ENCODE measurements at places on chromosomes 12 and 14.

GRCh38 chr14:94471045-94471444 lies 5.0 kb downstream of the SERPINA9 start:
- DNase-seq: no peak

DNA sequence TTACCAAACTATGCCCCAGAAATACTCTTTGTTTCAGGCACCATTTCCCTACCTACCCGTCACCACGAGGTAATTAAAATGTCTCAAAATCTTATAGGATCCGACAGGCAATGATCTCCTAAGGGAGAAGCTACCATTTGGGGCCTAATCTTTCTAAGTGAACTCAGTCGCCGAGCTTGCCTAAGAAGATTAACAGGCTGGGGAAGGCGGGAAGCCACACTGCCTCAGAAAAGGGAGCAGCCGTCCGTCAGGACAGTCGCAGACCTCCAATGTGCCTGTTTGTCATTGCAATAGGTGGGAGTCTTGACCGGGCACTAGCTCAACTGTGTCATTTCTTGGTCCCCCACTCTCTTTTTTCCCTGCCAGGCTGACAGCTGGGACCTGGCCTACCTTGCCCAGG lies 4.6 kb downstream of the TTC7B start:
- no peak for DNase-seq

- DNase-seq: no peak
Observed at GRCh38 chr14:24875203-24875838, 174.6 kb downstream of the STXBP6 start.

GRCh38 chr12:6295094-6295811 lies 15.2 kb upstream of the PLEKHG6 start:
- DNase-seq: no peak

DNA sequence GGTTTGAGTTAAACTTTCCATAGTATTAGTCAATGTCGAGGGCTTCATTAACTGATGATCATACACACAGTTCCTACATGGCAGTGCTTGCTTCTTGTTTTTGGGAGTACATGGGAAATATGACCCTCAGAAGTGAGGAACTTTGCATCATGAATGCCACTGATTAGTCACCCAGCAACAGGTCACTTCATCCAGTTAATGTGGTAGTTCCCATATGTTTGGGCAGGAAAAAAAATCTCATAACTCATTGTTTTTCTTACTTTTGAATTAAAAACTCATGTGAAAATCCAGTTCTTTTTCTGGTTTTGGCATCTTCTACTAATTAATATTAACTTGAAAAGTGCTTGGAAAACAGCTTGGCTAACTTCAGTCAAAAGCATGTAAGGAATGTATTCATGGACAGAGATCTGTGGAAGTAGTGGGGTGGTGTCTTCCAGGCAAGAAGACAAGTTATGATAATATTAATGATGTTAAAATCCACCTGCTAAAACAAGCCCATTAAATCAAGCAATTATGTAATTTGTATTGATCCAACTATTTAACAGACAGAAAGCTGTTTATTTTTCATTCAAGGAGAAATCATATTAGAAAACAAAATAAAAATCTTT lies 309.1 kb upstream of the NAV3 start:
- DNase-seq: no peak

- DNase-seq: no peak
Observed at GRCh38 chr14:54312166-54312801, 84.5 kb upstream of the CDKN3 start.

- no peak for DNase-seq
Observed at GRCh38 chr12:127024791-127025190, 1242.2 kb upstream of the TMEM132C start.

- peak; percentile 79 for DNase-seq
Observed at GRCh38 chr12:65169320-65170208, at the start of gene LEMD3. Gene LEMD3, plus strand, starts transcription at chr12:65169583. Its CDS starts 14 bp downstream, at chr12:65169597.

DNA sequence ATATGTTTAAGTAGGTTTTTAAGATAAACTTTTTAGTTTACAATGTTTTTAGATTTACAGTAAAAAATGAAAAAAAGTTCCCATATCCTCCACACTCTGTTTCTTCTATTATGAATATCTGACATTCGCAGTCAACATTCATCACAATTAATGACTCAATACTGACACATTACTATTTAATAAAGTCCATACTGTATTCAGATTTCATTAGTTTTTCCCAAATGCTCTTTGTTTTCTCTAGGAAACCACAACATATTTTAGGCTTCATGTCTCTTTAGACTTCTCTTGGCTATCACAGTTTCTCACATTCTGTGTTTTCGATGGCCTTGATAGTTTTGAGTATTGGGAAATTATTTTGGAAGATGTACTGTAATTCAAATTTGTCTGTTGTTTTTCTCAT lies 399.8 kb downstream of the SLC6A15 start:
- DNase-seq: no peak

DNA sequence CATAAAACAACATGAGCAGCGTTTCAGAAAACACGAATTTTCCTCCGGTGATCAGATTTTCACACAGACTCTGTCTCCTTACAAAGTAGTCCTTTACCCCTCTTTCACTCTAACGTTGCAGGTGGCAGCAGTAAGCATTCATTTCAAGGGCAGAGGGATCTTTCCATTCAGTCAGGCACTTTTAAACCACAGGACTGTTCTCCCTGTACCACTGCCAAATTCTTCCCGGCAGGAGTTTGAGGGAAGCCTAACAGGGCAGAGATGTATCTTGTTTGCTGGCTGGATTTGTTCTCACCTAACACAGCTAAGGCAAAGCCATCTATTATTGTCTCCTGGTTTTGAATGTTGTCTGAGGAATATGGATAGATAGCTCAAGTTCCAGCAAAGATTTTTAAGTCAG lies 1187.3 kb upstream of the SEL1L start:
- no peak for DNase-seq

GRCh38 chr12:111556676-111557075 lies 42.4 kb downstream of the ATXN2 start:
- DNase-seq: no peak

- DNase-seq: no peak
Observed at GRCh38 chr14:35400648-35401421, 3.7 kb downstream of the NFKBIA start.

DNA sequence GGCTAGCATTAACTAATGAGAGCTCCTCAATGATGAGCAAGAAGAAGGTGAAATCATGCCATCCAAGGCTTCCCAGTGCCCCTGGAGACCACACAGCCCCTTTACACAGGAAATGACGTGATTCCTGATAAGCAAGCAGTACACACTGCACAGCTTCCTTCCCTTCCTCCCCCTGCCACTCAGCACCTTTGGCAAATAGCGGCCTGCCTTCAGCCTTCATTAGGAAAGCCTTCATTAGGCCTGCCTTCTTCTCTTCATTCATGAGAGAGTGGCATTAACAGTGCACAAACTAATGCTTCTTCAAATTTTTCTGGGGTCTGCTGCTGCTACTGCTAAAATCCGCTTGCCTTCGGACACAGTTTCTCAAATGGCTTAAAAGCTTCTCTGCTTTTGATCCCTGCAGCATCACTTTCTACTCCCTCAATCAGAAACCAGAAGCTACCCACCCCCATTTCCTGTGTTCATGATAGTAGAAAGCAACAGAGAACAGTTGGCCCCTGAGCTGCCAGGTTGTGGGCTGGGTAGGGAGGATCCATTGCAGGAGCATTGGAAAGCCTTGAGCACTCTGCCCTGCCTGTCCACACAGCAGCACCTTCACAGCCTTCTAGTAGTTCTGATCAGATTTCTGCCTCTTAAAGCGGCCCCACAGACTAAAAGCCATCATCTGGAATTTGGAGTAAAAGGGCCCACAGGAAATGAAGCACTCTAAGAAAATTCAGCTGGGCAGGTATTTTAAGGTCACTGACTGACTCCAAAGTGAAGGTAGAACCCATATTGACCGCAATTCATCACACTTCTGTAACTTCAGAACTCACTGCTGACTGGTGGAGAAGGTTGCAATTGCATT lies 103.8 kb upstream of the ETV6 start:
- no peak for DNase-seq

- DNase-seq: no peak
Observed at GRCh38 chr12:122895704-122896636, at the start of gene VPS37B. Gene VPS37B, minus strand, starts transcription at chr12:122896124. Its CDS starts 62 bp downstream, at chr12:122896062.

- DNase-seq: no peak
Observed at GRCh38 chr12:78018939-78019338, 188.2 kb downstream of the NAV3 start.

DNA sequence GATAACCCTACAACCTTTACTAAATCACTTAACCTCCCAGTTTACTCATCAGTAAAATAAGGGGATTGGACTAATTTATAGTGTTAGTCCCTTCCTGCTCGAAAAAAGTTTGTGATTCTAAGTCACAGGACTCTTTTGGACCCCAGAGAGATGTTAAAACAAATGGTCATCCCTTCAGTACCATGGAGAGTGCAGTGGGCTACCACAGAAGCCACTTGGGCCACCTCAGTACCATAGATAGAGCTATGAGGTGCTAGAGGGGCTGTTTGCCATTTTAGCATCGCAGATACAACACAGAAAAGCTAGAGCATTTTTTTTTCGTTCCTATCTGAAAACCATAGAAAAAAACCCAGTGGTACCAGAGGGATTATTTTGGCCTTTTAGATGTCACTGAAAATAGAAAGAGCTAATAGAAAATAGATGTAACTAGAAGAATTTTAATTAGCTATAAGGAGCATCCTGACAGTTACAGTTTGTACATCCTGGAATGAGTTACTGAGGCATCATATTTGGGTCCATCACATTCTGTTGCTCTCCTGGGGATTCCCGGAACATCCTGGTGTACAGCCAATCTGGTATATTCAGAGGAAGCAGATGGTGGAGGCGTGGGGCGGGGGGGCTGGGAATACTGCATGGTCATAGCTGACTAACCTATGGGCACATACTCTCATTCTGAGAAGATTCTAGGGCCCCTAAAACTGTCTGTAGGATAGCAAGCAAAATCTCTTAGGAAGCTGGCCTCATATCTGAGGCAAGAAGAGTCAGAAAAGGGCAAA lies 2.8 kb downstream of the ZNF219 start:
- no peak for DNase-seq

DNA sequence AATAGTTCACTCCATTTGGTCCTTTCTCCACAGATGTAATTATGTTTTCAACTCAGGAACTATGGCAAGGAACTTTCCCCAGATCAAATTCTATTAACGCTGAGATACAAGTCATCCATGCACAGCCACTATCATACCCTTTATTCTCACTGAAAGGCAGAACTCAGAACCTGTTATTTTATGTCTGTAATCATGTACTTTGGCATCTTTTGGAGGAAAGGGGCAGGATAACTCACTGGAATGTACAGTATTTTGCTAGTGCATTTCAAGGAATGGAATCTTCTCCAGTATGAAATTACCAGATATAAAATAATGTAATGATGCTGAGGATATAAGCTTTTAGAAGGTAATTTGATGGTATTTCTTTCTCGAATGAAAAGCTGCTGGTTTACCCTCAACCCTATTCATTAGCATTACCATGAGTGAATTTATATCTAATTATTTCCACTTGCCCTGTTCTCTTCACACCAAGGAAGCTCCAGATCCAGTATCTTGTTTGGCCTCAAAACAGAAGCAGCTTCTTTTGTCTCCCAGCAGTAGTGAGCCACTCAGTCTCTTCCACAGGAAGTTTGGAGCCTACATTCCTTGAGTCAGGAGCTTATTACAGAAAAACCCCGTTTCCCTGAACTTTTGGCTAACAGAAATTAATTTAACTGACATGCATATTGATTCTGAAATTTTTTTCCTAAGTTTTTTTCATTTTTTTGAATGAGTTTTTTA lies 10.0 kb upstream of the AMHR2 start:
- no peak for DNase-seq

DNA sequence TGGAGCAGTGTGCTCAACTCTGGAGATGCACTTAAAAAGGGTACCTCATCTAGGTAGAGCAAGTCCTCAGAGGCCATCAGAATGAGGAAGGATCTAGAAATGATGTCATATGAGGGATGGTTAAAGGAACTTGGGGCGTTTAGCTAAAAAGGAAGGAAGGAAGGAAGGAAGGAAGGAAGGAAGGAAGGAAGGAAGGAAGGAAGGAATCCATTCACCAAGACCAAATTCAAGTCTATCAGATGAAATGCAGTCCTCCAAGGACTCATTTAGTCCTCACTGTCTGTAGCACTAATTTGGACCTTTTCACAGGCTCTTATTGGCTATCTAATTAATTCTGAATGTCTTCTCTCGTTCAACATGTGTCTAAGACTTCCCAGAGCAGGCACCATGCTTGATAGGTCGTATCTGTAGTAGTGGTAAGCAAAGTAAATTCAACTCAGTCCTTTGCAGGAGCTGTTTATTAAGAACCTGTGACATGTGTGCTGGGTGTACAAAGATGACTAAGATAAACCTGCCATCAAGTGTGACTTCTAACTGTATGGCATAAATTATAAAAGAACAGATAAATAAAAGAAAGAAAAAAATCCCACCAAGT lies 63.5 kb downstream of the LLPH start:
- no peak for DNase-seq

DNA sequence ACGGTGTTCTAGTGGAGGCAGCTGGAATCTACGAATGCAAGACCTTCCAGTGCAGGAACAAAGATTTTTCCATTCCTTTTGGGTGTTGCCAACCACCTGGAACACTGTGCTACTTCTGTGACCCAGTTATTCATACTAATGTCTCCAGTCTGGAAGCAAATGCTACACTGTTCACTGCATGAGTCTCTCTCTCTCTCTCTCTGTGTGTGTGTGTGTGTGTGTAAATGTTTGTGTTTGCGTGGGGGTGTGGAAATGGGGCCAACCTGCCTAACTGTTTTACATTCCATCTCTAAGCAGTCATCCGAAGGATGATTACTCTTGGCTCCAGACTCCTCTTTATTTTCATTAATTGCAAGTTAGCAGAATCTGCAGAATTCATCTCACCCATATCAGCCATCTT lies 29.9 kb upstream of the YBX3 start:
- no peak for DNase-seq

DNA sequence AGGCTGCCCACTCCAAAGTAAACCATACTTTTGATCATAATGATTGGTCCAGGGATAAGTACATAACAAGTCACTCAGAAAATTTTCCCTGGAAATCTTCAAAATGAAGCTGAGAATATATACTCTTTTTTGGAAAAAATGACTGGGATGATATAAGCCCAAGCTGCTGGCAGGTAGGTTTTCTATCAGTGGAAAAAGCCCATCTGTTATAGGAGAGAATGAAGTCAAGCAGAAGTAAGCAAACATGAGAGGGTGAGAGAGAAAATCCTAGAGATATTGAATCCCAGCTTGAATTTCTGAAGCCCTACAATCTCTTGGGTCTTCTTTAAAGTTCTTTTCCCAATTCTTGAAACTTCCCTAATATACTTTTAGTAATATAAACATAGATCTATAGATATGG lies 37.3 kb upstream of the ZDHHC17 start:
- no peak for DNase-seq

DNA sequence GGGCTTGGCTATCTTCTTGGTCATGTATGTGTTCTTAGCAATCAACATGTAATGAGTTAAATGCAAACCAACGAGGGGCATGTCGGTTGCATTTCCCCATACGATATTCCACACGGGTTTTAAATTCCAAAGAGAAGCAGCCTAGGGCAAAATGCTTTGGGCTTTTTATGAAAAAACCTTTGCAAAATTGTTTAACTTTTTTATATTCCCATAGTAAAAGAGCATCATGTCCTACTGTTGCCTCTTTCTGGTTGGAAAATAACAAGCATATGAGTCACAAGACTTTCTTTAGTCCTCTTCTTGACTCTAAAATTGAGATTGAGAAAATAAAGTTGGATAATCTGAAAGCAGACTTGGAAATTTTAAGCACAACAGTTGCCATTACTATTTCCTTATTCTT lies 3.8 kb upstream of the DIO2 start:
- no peak for DNase-seq

GRCh38 chr14:50797250-50798047 lies 33.5 kb downstream of the NIN start:
- no peak for DNase-seq

Measured in NCI-H2081 treated with DMSO at 0.1 percent for 48 hours (cell line).